HepG2 (cell line): ENCODE measurements at places on chromosomes 6 and 20. TPM values are rescaled to one million over a fixed set of nuclear protein-coding genes. Genes with fewer than 3 reads are reported as not detected.

ZNF391 gene
- total RNA-seq, result 1.7 and 2.7 TPM in 2 replicates

PGC gene
- 225 and 502 TPM in 2 replicates for total RNA-seq

FERMT1 gene
- 29.5 and 39.1 TPM in 2 replicates for total RNA-seq

ALDH5A1 gene
- 27.6 and 32.5 TPM in 2 replicates for total RNA-seq

SCRT2 gene
- not detected in 2 replicates for total RNA-seq

CGA gene
- total RNA-seq, result not detected in 2 replicates

PCNA gene
- 655 and 1,008 TPM in 2 replicates for total RNA-seq

ANGPT4 gene
- not detected in 2 replicates for total RNA-seq
